ENCODE measurements at places on chromosomes 11 and 22.

DNA sequence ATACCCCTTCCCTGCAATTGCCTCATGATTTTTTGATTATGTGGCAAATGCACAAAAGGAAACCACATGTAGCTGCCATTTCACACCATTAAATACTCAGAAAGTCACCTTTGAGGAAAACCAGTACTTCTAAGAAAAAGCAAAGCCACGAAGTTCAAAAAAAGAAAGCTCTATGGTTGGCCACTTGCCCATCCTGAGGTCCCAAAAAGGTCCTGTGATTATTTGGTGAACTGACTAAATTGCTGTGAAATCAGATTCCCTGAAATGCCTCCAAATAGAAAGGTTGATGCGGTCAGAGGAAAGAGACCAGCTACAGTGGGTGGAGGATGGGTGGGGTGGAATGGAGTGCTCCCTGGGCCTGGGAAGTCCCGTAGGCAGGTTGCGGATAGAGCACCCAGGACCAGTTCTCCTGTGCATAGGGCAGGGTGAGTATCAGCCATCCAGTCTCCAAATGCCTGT lies 26.9 kb downstream of the MRPL16 start:
- DNase-seq: no peak

DNA sequence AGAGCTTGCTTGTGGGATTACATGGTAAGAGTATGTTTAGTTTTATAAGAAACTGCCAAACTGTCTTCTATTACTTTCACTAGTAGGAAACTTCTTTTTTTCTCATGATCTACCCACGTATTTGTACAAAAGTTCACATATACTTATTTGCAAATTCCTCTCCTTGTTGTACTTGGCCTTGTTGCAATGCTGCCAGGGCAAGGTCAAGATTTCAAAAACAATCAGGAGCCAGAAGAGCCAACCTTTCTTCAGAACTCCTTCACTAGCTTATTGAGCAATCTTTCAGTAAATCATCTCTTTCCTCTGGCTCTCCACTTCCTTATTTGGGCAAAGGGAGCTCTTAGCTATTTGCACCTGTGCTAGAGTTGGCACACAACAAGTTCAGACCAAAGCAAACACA lies 9.7 kb downstream of the SRSF8 start:
- no peak for DNase-seq

DNA sequence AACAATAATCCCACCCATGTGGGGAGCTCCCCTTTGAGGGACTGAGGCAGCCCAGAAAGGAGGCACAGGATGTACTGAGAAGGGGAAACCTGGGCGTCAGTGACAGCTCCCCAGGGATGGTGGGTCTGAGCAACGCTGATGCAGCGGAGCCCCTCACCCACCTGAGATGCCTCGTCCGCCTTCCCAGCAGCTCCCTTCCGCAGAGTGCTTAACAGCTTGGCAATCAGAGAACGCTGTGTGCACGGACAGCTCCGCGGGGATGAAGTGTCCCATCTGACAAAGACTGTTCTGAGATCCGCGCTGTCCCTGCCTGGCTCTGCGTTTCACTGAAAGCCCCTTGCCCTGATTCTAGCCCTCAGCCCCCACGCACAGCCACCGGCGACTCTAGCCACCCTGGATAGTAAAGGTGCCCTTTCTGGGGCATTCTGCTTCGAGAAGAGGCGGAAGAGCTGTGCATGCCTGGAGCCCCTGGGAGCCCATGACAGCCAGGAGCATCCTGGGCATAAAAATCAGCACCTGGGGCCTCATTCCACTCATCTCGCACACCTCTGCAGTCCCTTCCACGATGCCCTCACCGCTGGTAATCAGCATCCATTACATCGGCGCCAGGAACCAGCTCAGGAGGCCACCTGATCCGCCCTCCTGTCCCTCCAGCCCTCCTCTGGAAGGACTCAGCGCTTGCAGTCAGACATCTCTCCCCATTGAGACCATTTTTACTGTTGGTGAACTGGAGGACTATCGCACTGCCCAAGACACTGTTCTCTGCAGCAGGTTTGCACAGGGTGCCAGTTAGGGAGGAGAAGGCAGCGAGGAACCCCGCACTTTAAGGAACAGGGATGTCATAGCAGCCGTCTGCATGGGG lies 10.7 kb downstream of the KCNJ5 start:
- DNase-seq: no peak

GRCh38 chr11:45238724-45239123 lies 47.4 kb downstream of the SYT13 start:
- DNase-seq: no peak

GRCh38 chr11:75428989-75429640 lies 3.9 kb downstream of the KLHL35 start:
- no peak for DNase-seq

DNA sequence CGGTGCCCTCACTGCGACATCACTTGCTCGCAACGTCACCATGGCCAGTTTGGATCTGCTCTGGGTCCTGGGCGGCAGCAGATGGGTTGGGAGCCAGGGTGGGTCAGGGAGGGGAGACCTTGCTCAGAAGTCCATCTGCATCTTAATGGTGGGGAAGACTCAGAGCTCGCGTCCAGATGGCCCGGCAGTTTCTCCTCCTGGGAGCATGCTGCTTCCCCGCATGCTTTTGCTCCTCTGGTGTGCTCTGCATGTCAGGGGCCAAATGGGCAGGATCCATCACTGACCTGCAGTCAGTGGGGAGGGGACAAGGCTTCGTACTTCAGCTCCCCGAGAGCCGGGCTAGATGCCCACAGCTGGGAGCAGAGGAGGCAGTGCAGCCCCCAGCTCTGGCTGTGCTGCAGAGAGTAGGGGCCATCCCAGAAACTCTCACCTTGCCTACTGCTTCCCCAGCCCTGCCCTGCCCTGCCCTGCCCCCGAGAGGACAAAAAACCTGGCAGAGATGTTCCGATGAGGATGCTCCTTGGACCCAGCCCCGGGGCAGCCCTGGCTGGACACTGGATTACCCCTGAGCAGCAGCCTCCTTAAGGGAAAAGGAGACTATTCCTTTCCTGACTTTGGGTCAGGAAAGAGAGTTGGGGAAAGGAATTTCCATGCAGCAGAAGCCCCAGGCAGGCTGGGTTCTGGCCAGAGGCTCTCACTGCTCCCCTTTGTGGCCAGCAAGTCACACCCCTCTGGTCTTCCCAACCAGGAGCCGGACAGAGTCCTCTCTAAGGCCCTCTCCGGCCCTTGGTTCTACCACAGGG lies 149.9 kb downstream of the PKNOX2 start:
- DNase-seq: no peak

DNA sequence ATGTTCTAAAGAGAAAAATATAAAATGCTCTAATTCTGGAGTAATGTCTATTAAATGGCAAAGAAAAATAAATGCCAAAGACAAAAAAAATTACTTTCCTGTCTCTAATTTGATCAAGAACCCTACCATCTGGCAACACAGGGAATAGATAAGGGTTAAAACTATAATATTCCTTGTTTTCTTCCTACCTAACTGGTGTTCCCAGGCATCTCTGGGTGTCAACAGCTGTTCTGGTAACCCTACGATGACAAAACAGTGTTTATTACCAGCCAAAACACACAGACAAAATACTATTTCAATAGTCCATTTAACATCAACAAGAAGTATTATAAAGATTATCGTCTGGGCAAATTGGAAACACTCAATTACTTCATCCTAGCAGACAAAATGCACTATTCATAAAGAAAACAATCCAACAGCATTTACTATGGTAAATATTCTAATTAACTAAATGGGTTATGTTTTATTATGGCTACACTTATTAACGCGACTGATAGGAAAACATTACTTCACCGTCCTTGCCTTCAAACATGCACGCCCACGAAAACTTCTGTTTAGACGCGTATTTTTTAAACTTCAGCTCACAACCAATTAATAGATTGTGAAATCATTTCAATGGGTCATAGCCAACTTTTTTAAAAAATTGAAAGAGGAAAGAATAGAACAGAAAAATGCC lies 50.6 kb downstream of the LGR4 start:
- no peak for DNase-seq

DNA sequence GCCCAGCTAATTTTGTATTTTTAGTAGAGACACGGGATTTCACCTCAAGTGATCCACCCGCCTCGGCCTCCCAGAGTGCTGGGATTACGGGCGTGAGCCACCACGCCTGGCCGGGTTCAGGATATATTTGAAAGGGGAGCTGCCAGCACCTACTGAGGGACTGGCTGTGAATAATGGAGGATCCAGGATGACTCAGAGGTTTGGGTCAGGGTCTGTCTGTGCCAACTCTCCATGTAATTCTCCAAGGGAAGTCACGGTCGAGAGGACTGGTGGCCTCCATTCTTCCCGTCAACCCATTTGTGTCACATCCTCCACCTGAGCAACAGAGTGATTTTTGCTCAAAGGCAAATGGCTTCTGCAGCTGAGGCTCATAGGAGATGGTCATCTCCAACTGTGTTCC lies 3.6 kb upstream of the ARRB1 start:
- DNase-seq: no peak

DNA sequence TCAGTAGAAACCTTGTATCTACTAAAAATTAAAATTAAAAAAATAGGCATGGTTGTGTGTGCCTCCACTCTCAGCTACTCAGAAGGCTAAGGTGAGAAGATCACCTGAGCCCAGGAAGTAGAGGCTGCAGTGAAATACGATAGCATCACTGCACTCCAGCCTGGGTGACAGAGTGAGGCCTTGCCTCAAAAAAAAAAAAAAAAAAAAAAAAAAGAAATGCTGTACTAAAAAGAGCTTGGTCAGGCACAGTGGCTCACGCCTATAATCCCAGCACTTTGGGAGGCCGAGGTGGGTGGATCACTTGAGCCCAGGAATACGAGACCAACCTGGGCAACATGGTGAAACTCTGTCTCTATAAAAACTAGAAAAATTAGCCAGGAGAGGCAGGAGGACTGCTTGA lies 36.5 kb downstream of the SBF2 start:
- no peak for DNase-seq

DNA sequence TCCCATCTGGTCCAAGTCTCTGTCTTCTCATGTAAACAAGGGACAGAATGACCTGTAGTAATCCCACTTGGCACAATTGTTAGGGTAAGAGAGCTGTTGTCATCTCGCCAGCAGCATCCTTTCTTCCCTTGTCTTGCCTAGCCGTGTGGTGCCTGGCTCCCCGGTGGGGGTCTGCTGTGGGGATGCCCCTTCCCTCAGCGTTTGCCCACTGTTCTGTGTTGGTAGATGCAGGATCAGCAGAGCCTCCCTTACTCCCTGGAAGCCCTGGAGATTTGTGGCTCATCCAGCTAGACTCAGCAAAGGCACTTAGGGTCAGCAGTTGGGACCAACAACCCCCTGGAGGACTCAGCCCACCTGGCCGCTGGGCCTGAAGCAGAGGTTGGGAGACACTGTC lies 13.0 kb downstream of the ACO2 start:
- DNase-seq: no peak

GRCh38 chr11:19769820-19770219 lies 57.2 kb downstream of the NAV2 start:
- DNase-seq: no peak

DNA sequence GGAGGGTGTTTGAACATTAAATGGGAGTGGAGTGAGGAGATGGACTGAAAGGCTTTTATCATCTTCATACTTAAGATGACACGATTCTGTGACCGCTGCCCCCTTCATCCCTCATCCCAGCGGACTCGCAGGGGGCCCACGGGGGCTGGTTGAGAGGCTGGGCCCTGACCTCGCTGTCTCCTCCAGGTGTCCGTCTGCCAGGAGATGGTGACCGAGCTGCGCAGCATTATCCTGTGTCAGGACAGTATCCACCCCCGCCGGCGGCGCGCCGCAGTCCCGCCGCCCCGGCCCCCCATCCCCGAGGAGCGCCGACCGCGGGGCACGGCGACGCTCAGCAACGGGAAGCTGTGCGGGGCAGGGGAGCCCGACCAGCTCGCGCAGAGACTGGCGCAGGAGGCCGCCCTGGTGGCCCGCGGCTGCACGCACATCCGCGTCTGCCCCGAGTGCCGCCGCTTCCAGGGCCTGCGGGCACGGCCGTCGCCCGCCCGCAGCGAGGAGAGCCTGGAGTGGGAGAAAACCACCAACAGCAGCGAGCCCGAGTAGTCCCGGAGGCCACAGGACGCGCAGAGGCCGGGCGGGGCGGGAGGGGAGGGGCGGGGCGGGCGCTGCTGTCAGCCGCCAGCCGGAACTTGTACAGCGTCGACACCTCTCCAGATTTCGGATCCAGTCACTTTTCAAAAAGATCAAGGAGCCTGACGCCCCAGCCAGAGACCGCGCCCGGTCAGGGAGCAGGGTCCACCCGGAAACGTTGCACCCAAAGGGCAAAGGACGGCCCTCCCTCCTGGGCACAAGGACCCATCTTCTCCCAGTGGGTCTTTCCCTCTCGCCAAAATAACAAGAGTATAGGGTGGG lies 38.0 kb upstream of the TBCEL start:
- peak; percentile 5 for DNase-seq

DNA sequence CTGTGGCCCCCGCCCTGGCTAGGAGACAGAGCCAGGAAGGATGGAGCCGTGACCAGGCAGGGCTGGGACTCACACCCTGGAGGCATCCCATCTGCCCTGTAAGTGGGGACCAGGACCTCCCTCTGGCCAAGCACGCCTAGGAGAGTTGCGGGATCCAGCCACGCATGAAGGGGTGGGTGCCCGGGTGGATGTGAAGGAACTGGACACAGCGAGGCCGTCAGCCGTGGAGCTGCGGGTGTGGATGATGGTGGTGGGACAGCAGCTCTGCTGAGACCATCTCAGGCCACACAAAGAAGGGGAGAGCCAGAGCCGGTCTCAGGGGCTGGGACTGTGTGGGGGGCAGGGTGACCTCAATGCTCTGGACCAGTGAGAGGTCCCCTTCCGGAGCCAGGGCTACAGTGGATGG lies 746.4 kb downstream of the BRD1 start:
- DNase-seq: no peak

DNA sequence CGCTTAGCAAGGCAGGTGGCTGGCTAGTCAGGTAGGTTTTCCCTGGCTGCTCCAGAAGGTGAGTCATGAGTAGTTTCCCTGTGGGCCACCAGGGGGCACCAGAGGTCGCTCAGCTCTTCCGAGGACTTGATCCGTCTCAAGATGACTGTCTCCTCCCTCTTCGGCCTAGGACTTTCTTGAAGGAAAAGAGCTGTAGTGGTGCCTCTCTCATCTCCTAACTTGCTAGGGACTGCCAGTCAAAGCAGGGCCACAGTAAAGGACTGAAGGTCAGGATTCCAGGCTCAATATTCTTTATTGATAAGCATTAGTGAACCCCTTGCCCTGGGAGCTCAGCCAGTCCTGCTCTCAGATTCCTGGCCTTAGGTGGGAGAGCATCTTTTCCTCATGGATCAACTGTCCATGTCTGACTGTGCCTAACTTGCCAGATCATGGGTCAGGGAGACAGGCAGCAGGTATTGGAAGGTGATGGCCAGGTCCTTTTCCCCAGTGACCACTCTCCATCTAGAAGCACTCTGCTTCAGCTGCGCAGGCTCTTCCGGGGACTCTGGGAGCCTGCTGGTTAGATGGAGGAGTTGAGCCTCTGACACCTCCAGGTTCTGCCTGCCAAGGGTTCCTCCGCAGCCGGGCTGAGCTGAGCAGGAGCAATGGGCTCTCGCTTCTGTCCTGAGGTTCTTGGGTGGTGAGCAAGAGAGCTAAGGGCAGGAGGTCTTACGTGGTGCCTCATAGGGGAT lies 1.9 kb downstream of the POLD4 start:
- DNase-seq: peak; percentile 47

- no peak for DNase-seq
Observed at GRCh38 chr22:44458044-44459020, 39.7 kb downstream of the RTL6 start.

GRCh38 chr11:78652843-78653239 lies 78.2 kb upstream of the NARS2 start:
- DNase-seq: no peak

Measured in stimulated activated CD4-positive, alpha-beta T cell treated with anti-CD3 and anti-CD28 coated beads, Interleukin-1b, Interleukin-23, amount 100 ng/mL, for 24 hours (primary cell).